ENCODE measurements at places on chromosomes 7 and 10. TPM values are rescaled to one million over a fixed set of nuclear protein-coding genes. Genes with fewer than 3 reads are reported as not detected.

The GPR85 gene
- total RNA-seq: 9.1 TPM

The PLOD3 gene
- total RNA-seq: 163 TPM

The OR2A5 gene
- total RNA-seq: not detected

The PRPF18 gene
- total RNA-seq: 33.1 TPM
